ENCODE measurements at places on chromosomes 12 and 14. TPM values are rescaled to one million over a fixed set of nuclear protein-coding genes. Genes with fewer than 3 reads are reported as not detected.

Gene HCAR1
- total RNA-seq: not detected

Gene PSMB5
- 47.5 TPM for total RNA-seq

Gene SLC6A12
- total RNA-seq: 0.37 TPM

Gene PLEKHD1
- not detected for total RNA-seq

Measured in pancreas (tissue), 10 donors.